ENCODE measurements at places on chromosomes 3 and 15.

DNA sequence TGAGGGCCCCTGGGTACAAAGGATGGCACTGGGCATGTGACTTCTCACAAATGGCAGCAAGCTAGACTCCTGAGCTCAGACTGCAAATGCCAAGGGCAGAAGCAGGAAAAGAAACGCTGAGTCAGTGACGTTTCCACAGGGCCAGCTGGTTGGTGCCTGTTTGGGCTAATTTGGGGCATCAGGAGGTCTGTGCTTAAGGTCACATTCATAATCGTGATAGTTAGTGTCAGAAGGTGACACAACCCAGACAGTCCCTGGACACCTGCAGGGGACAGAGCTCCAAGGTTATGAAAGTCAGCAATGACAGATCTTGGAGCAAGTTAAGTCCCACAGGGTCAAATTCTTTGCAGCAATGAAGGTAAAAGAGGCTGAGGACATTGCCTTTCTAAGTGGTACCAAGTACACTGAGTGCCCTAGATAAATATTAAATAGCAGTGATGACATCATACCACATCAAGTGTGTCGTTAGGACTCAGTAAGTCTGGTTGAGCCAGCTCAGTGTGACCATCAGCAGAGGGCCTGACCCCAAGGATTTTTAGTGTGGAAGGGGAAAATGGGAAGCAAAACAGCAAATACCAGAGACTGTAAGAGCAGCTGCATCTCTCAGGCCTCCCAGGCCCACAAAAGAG is 556.9 kb upstream of the CFAP20DC start:
- DNase-seq, result no peak

DNA sequence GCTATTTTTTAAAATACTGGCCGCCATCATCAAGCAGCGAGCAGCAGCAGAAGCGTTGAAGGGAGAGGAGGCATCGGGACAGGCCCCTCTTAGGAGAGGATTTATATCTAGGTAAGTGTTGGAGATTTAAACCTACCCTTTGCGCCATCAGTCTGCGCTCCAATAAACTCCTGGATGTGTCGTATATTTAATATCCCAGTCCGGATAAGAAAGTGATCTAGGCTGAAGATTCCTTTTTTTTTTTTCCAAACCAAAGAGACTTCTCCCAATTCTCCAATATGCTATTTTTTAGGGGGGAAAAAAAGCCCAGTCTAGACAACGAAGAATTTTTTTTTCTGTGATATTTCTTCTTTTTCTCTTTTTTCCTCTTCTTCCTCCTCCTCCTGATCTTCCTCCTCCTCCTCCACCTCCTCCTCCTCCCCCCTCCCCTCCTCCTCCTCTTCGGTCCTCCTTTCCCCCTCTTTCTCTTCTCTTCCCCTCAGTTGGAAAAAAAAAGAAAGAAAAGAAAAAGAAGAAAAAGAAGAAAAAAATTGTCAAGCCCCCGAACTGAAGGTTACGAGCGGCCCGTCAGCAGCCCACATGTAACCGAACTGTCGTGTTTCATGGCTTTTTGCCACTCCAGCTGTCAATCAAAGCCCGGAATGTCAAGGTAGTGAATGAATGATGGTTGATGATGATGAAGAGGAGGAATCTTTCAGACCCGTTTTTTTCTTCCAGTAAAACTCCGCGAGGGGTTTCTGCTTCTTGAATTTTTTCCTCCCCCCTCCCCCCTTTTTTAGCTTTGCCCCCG is 835 bp downstream of the MEIS2 start:
- DNase-seq, result no peak

GRCh38 chr15:64092075-64092820 is 1.4 kb downstream of the CIAO2A start:
- DNase-seq, result no peak

GRCh38 chr15:35290301-35290721 is 205.2 kb upstream of the NANOGP8 start:
- DNase-seq, result no peak

Measured in activated T-helper 1 cell treated with Interleukin-2 at 50 U/mL for 16 hours (primary cell).